ENCODE measurements at places on chromosomes 5 and 9.

DNA sequence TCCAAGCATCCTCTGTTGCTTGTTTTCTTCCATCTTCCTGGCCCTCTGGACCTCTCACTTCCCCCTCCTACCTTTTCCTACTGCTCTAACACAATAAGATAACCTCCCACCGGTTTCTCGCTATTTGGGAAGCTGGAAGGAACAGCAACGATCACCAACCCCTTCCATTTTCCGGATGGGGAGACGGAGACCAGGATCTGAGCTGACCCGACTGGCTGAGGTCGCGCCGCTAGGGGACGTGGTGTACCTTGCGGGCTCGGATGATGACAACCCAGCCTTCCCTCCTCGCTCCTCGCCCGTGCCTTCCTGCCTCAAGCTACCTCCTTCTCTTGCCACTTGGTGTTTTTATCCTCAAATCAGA is 1.9 kb downstream of the LPAR1 start:
- DNase-seq, result no peak

DNA sequence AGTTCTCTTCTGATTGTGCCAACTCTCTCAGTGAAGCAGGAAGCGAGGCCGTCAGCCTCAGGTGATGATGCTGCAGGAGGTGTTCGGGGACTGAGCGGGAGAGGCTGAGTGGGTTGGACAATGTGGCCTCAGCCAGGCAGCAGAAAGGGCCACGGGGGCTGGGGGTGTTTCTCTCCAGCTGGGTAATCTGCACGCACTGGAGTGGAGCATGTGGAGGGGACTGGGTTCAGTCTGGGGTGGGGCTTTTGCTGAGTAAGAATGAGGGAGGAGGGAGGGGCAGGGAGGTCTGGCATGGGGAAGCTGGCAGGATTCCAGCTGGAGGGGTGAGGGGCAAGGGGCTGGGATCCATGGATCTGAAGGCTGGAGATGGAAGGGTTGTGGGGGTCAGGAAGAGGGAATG is 60.8 kb upstream of the PHYKPL start:
- no peak for DNase-seq

DNA sequence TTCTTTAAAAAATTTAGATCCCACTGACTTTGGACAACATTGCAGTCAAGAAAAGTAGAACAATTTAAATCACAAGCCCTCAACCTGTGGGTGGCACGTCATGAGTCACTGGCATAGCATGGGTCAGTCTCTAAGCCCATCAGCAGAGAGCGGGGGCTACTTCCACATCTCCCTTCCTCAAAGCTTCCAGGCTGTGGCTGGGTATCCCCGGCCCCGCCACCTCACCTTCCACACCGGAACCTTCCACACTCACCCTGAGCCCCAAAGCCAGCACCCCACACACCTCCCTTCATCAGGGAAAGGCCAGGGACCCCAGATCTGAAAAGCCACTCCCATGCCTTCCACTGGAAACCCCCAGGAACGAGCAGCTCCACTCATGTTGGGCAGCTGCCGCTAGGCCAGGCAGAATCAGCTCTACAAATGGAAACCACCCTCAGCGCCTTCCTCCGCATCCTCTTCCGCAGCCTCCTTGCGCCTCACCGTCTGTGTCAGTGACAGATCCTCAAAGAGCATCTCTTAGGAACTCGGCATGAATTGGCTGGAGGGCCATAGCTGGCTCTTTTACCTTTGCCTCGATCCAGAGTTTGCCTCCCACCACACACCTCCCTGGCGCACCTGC is 156.5 kb downstream of the ERCC6L2 start:
- no peak for DNase-seq

DNA sequence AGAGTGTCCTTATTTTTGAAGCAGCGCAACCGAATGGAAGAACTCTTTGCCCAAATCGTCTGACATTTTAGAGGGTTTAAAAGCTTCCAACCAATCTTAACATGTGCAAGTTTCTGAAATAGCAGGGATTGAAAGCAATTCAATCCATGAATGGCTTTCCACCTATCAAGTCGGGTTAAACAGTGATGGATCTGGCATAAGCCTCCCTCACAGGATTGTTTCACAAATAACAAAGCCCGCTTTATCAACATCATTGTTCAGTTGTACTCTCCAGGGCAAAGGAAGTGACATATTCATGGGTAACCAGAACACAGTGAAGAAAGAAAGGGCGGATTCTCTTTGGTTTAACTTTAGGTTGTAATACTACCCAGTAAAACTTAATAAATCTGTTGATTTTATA is 497.3 kb downstream of the MTRR start:
- no peak for DNase-seq

DNA sequence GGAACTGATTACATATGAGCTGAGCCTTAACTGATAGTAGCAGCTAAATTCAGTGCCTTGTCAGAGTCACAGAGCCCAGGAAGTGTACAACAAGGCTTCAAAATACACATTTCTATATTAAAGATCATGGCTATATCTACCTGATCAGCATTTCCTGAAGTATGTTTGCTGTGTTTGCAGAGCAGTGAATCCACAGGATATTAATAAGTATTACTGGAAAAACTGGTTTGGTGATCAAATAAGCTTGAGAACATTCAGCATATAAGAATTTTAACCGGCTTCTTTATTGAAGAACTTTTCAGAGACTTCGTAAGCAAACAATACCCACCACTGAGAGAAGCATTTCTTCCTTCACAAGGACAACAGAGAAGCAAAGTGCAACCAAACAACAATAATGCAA is 227.0 kb downstream of the ELAVL2 start:
- DNase-seq, result no peak

- no peak for DNase-seq
Measured at GRCh38 chr5:167671176-167671575, 620.3 kb upstream of the WWC1 start.

GRCh38 chr5:172074896-172075295 is 68.5 kb upstream of the FBXW11 start:
- DNase-seq, result no peak

GRCh38 chr5:71537687-71538086 is 49.5 kb upstream of the MCCC2 start:
- no peak for DNase-seq

GRCh38 chr5:33425314-33425713 is 15.5 kb upstream of the TARS1 start:
- no peak for DNase-seq

DNA sequence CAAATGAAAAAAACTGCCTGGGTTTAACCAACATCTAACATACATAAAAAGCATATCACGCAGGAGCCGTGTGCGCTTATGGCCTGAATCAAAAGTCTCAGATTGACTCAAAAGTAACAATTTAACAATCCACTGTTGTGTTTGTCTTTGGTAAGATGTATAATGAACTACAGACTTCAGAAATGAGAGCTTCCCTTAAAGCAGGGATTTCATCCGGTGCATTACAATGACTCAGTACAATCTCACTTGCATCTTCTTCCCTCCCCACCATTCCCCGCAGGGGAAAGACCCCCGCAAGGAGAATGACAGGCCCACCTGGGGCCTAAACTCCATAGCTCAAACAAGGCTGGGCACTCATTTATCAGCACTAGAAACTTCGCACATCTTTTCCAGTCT is 1.4 kb downstream of the ZFR start:
- DNase-seq, result no peak

- DNase-seq, result no peak
Measured at GRCh38 chr5:25863811-25864210, 1174.6 kb downstream of the CDH9 start.

GRCh38 chr9:124075761-124076160 is 64.2 kb downstream of the LHX2 start:
- DNase-seq, result no peak

GRCh38 chr5:88377705-88378656 is 109.3 kb upstream of the TMEM161B start:
- DNase-seq, result no peak

GRCh38 chr9:8845376-8845775 is 1045.8 kb upstream of the DMAC1 start:
- DNase-seq, result no peak

- no peak for DNase-seq
Measured at GRCh38 chr9:83362341-83362995, 175.7 kb downstream of the FRMD3 start.

GRCh38 chr5:96597438-96598020 is 64.6 kb upstream of the CAST start:
- DNase-seq, result no peak

DNA sequence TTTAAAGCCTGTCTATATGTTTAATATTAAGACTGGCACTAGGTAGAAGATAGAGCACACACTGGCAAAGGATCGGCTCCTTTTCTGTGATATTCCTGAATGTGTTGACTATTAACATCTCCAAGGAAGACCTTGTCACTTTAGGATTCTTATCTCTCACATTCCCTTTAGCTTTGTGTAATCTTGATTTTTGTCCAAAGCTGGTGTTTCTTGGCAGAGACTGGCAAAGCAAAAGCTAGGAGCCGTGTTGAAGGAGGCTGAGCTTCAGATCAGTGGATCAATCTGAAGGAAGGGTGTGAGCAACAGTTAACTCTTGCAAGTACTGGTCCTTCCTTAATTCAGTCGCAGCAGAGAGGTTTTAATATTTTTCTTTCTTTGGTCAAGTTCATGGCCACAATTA is 830.4 kb upstream of the ZNF608 start:
- no peak for DNase-seq

- no peak for DNase-seq
Measured at GRCh38 chr5:89117124-89117644, 234.2 kb upstream of the MEF2C start.

DNA sequence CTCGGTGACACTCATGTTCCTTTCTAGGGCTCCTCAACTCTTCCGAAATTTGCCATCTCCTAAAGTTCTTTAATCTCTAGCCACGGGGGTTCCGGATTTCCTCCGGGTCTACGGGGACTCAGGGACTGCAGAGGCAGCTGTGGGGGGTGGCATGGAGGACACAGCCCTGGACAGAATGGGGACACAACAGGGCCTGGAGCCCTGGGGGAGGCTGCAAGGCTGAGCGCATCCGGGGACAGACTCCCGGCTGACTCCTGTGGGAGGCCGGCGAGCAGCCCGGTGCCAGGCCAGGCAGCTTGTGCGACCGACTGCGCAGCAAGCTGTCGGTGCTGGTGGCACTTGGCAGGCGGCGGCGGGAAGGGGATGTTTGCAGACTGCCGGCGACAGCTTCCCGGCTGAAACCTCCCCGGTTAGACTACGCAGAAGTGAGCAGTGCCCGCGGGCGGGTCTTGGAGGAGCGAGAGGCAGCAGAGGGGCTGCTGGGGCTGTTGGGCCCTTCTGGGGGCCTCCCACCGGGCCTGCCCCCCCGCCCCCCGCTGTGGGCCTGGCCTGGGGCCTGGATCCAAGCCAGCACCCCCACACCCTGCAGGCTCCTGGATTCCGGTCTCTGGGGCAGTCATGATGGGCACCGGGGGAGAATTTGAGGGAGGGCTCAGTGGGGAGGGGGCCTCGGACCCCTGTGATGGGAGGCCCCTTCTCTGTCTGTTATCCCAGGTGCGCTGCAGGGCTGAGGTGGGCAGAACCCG is 28.7 kb upstream of the UBAC1 start:
- DNase-seq, result no peak

GRCh38 chr9:129208207-129209032 is 30.4 kb upstream of the IER5L start:
- peak; percentile 31 for DNase-seq

- no peak for DNase-seq
Measured at GRCh38 chr5:146055432-146055831, 49.9 kb downstream of the PLAC8L1 start.

DNA sequence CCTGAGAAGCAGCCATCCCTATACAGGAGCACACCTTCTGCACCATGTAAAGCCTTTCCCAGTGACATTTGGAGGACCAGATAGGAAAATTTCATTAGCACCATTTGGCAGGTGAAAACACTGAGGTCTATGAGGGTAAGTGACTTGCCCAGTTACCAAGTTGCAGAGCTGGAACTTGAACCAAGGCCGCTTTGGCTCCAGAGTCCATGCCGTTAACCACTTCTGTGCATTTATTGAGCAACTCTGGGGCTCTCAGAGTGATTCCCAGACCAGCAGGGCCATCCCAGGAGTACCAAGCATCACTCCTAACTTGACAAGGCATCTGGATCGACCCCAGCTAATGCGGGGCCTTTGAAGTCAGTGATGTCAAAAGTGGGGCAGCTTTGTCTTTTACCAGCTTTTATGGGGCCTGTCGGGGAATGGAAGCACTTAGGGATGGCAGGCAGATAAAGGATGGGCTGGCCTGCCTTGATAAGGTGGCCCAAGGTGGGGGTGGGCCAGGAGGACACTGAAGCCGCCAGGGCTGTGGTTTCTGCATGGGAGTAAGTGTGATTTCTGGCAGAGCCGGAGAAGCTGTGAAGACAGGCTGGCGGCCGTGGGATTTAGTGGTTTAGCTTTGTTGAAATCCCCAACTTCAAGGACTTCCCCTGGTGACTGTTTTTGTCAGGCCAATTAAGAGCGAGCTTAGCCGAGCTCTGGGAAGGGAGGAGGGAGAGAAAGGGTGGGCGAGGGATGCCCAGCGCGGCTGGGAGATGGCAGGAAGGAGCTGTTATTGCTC is 127.3 kb downstream of the MACROH2A1 start:
- DNase-seq, result no peak

DNA sequence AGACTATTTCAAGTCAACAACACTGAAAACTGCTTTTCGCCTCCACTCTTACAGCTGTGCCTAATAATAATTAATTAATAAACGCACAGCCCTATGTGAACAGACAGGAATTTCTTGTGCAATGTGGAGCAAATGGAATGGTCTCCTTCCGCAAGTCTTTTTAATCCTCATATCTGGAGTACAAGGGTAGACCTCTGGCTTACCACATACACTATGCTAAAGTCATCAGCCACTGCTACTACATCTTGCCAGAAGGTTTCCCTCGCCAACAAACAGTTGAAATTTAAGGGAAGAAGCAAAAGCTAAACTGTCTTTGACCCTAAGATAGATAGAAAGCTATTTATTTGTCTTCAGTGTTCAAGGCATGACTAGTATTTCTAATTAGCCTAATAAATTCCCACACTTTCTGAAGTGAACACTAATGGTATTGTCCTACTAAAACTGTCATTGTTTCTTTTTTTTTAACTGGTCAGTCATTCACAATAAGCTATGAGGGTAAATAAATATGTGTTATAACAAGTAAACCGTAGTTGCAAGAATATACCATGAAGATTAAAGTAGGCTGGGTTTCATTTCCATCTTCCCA is 63.9 kb downstream of the GOLPH3 start:
- no peak for DNase-seq

DNA sequence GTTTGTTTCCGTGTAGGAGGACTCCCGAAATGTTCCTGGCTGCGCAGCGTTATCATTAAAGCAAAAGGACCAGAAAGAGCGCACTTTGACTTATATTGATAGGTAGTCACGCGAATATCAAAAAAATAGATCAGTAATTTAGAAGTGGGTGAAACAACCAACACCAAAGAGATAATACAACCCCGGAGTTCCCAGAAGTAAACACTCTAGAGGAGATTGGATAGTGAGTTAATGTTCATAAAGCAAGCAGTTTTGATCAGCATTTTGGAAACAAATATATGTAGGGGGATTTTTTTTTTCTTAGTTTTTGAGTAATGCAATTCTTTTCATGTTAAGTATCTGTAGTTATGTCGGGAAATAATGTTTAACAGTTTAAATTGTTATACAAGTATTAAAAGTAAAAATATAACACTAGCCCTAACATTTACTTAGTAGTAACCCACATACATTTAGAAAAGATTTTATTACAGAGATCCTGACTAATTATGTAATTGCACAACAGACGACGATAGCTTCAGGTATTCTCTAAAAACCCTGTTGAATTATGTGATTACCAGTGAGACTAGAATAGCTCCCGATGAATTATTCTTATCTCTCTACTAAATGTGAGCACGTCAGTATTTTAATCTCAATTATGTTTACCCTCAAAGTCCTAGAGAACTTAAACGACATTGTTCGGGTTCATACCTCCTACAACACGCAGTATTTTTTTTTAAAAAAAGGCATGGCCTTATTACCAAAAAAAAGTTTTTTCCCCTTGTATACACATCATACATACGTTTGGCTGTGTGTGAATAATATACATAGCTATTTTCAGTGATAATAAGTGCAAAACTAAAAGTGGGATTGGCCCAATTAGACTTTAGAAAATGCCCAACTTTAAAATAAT is 9.4 kb upstream of the NFIB start:
- no peak for DNase-seq
